ENCODE measurements at places on chromosomes 5 and 9.
A peak's percentile ranks its signal among the peaks of the same experiment; 100 is the strongest.

DNA sequence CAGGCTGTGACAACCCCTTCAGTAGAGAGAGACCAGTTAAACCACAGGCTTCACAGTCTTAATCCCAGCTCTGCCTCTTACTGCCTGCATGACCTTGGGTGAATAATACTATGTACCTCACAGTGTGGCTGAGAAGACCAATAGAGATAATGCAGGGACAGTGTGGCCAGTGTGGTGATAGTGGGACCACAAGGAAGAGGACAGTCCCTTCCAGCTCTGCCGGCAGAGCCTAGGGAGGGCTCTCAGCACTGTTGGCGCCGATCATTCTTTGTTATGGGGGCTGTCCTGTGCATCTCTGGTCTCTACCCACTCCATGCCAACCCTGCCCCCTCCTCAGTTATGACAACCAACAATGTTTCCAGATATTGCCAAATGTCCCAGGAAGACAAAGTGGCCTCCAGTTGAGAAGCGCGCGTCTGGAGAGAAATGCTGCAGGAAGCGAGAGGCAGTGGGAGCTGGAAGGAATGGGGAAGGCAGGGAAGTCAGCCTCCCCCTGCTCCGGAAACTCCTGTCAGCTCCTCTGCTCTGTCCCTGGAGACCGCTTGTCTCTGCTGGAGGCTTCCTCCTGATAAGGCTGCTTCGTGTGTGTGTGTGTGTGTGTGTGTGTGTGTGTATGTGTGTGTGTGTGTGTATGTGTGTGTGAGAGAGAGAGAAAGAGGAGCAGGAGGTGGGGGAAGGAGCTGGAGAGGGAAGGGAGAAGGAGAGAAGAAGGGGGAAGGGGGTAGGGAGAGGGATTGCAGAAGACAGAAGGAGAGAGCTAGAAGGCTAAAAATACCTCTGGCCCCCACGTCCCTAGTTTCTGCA is 31.8 kb upstream of the FABP6 start:
- DNase-seq = no peak

- no peak for DNase-seq
These were observed 2.6 kb downstream of the RNF44 start for GRCh38 chr5:176534640-176535039.

DNA sequence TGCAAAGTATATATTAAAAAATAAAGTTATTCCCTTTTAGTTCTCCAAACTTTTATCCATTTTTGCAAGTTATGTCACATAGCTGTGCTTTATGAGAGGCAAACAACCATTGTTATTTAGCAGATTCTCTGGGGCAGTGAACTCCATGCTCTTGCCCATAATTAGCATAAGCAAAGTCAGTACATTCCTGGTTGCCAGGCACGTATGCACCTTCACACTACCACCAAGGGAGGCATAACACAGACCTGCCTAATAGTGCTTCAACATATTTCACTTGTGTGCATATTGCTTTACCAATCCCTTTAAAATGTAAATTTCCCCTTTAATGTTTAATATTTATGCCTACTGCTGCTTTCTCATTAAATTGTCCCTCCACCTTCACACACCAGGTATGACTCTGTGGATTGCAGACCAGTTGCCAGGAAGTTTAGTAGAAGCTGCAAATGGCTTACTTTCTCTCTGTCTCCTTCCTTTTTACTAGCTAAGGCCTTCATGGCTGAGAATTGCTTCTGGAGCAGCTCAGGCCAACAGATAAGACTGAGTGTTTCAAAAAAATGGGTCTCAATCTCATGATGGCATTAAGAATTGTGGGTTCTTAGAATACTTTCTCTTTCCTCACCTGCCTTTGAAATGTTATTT is 388.2 kb downstream of the PRR16 start:
- DNase-seq = no peak

GRCh38 chr9:15135164-15135792 is 171.7 kb downstream of the TTC39B start:
- peak; percentile 3 for DNase-seq

GRCh38 chr5:142110046-142110531 is 1.5 kb downstream of the NDFIP1 start:
- DNase-seq = no peak

GRCh38 chr9:111928359-111928720 is 31.7 kb downstream of the UGCG start:
- DNase-seq = no peak

DNA sequence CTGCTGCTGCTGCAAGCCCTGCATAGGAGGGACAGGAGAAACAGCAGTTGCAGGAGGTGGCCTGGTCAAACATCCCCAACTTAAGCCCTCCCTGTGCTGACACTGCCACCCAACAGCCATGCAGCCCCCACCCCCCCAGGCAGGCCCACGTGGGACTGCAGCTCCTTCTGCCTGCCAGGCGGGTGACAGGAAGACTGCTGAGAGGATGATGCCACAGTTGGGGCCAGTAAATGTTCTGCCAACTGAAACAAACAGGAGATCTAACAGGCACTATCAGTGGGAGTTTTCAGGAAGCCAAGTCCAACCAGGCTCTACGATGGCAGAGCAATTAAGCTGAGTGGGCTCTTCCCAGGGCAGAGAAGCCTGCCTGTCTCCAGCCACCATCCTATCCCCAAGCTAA is 31.1 kb downstream of the DIRAS2 start:
- DNase-seq = no peak

DNA sequence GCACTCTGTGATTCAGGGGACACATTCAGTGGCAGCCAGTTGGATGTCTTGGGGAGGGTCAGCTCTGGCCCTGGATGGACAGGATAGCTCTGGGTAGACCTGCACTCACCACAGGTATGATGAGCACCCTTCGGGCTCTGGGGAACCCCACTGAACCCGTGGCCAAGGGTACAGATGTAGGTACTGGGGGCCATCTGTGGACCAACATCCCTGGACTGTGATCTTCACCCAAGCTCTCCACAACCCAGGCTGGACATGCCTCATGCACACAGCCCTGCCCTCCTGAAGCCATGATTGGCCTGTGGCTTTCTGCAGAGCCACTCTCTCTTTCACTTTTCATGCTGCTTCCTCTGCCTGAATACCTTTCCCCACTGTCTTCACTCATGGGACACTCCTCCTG is 15.6 kb upstream of the ACSL6 start:
- no peak for DNase-seq

DNA sequence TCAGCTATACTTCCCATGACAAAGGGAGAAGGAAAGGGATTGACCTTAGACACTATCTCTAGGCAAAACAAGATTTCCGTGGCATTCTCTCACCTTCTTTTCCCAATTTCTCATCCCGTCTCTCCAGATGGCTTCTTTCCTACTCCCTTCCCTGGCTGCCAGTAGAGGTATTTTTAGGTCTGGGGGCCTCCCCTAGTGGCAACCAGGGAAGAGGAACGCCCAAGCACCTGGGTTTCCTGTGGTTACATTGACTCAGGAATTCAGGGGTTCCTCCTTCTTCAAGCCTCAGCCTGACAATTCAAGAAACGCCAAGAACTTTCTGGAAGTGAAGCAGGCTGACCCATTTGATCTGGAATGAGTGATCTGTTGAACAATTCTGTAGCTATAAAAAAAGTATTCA is 111.5 kb upstream of the OSMR start:
- no peak for DNase-seq

Measured in NCI-H187 treated with DMSO at 0.1 percent for 48 hours (cell line).